ENCODE measurements at places on chromosomes 12 and 14. TPM values are rescaled to one million over a fixed set of nuclear protein-coding genes. Genes with fewer than 3 reads are reported as not detected.

The C12orf42 gene
- 0.13 TPM for polyA plus RNA-seq

The CD69 gene
- 3.4 TPM for polyA plus RNA-seq

The TEX22 gene
- polyA plus RNA-seq = 1.6 TPM

The MYF5 gene
- 0.09 TPM for polyA plus RNA-seq

The UNC79 gene
- 0.78 TPM for polyA plus RNA-seq

The SERPINA10 gene
- 0.06 TPM for polyA plus RNA-seq

GRCh38 chr12:7075518-7075917, 15.0 kb downstream of the C1S start:
- DNase-seq = no peak

- no peak for DNase-seq
These were observed 2.7 kb downstream of the GLTP start for GRCh38 chr12:109877504-109878246.

DNA sequence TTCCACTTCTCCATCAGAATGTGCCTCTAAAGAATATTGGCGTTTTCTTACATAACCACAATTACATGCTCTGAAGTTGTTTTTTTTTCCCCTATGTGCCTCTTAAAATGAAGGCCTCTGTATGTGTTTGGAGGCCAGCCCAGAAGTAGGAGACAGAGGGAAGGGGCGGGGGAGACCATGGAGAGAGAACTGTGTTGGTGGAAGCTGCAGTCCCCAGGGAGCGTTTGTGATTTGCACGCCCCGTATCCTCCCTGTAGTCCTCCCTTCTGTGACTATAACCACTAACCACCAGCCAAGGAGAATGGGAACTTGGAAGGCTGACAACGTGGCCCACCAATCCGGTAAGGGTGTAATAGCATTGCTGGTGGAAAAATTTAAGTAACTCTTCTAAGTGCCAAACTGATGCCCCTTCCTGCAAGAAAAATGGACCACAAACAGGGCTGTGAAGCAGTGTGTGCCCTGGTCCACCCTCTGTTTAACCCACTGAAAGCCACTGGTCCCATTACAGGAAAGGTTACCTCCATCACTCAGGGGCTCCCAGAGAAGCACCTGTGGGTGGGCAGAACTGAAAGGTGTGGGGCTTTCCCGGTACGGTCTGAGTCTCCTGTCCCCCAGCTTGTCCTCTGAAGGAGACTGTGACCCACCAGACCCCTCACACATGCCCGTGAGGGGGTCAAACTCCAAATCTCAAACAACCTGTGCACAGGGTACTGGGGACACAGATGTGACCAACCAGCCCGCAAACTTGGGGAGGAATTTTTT, 36.8 kb downstream of the CCDC88C start:
- DNase-seq = no peak

DNA sequence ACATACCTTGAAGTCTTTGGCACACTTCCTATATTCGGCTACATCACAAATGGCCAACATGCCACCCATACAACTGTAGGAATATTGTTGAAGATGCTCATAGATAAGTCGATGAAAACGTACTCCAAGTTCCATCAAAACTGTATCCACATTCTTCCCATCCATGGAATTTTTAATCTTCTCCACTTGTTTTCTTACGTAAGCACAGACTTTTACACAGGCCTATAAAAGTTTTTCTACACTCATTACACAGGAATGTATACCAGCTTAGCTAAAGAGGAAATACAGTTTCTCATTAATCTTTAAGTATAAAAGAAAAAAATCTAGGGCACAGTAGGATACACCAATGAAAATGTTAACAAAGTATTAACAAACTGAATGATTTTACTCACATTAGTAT, 59.1 kb downstream of the EXOC5 start:
- no peak for DNase-seq

GRCh38 chr14:90400904-90401561, 4.2 kb downstream of the CALM1 start:
- DNase-seq = no peak

- no peak for DNase-seq
These were observed 13.9 kb downstream of the DUSP16 start for GRCh38 chr12:12548713-12549112.

DNA sequence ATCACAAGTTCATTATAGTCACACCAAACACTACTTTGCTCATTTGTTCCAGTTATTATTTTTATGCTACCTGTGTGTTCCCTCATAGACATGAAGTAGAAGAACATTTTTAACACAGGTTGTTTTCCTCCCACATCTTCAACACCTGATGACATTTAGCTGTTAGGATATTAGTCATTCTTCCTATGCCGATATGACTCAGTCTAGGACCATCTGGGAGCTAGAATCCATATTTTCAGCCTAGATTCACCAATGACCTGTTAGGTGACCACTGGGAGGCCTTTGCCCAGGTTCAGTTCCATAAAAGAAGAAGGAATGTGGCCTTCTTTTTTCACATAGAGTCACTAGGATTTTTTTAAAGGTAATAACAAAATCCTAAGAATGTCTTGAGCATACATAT, 222.8 kb downstream of the C12orf42 start:
- DNase-seq = no peak

- no peak for DNase-seq
These were observed 75.0 kb downstream of the PRMT8 start for GRCh38 chr12:3565985-3566384.

DNA sequence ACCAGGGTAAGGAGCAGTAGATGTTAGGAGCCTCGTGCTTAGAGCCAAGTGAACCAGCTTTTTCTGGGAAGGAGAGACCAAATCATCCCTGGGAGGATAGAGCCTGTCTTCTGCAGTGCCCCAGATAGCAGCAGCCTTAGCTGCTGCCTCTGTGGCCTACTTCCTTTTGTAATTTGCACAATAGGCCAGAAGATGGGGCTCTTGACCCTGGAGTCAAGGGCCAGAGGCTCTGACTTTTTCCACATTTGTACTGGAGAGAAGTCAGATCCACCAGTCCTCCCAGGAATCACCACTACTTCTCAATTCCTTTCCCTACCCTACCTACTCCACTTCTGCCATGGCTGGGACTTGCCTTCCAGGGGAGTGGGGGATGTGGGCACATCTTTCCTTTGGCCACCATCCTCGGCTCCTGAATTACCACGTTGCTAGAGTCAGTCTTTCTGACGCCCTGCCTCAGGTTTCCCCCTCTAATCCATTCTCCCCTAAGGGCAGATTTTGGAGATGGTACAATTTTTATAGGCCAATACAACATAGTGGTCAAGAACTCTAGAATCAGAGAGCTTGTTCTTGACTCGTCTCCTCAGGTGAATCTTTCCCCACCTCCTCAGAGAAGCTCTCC, 3.3 kb upstream of the SLC4A8 start:
- peak; percentile 37 for DNase-seq

GRCh38 chr14:67537736-67538135, 4.6 kb downstream of the PLEKHH1 start:
- DNase-seq = no peak

DNA sequence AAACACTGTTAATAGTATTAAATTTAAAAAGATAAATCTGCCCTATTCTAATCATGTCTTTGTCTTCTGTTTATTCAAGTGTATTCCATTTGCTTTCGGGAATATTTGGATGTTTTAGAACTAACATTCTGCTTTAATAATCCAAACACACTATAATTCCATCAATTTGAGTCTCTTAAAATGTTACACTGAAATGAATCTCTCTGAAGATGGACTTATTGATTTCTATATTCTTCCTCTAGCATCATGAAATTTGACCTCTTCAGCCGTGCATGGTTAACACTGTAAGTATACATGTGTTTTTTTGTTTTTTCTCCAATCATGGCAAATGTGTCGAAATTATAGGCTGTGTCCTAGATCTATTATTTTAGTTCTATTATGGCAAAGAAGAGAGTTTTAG, 339.2 kb downstream of the ACSS3 start:
- DNase-seq = no peak

DNA sequence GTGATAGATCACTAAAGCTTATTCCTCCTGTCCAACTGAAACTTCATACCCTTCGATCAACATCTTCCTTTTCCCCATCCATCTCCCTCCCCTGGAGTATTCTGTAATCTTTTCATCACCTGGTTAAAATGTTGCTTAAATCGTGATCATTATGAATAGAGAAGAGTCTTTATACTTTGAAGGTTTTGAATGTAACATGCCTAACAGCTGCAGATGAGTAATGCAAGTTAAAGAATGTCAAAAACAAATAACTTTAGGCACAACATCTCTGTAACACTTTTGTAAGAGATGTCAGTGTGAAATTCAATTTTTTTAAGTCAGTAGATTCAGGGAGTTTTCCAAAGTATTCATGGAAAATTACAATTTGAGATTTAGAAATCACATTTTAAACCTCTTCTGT, 25.0 kb downstream of the RXYLT1 start:
- no peak for DNase-seq

GRCh38 chr14:73777420-73777819, 63.2 kb upstream of the PNMA1 start:
- DNase-seq = no peak

- peak; percentile 18 for DNase-seq
These were observed 103.3 kb upstream of the CCDC175 start for GRCh38 chr14:59679872-59680271.

- peak; percentile 50 for DNase-seq
These were observed 95.9 kb downstream of the OTOGL start for GRCh38 chr12:80195074-80195726.

DNA sequence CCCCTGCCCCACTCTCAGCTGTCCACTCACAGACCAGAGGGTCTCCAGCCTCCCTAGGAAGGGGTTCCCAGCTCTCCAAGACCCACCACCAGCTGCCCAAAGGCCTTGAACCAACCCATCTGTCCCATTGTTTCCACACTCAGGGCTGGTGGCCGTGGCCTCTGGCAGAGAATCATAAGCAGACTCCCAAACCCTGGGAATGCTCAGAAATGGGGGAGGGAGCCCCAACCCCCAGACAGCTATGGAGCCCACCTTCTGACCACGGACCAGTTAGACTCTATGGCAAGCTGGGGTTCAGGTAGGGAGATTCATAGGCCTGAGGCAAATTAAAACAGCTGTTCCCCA, 280.0 kb downstream of the DPF3 start:
- DNase-seq = no peak

GRCh38 chr14:105426416-105427130, 6.9 kb downstream of the MTA1 start:
- DNase-seq = no peak

DNA sequence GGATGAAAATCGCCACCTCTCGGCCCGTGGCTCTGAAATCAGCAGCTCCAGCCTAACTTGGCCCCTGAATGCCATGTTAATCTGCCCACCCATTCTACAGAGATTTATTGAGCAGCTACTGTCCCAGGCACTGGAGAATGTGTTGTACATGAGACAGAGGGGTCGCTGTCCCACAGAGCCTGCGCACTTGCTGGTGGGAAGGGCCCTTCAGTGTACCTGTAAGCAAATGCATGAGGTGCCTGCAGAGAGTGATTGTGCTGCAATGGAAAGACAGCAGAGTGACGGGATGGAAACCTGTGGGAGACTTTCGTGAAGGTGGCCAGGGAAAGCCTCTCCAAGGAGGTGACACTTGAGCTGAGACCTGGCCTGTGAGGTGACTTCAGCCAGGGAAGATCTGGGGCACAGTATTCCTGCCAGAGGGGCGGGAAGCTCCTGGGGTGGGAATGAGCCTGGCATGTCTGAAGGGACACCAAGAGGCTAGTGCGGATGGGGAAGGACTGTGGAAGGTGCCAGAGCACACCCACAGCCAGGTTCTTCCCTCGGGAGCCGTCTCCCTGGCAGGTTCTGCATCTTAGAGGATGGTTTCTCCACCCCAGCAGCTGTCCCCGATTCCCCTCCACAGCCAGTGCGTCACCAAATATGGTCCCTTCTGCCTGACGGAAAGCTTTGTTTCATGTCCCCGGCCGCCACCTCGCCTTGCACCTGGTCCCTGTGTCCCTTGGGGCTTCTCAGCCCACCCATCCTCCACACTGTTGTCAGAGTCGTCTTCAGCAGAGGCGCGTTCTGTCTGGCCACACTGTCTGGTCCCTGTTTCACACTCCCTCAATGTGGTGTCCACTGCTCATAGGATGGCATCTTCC, 8.7 kb downstream of the SMIM41 start:
- DNase-seq = no peak

- no peak for DNase-seq
These were observed 8.2 kb upstream of the PARP11 start for GRCh38 chr12:3881281-3881950.

- no peak for DNase-seq
These were observed 189.6 kb downstream of the DUSP6 start for GRCh38 chr12:89162589-89163261.

DNA sequence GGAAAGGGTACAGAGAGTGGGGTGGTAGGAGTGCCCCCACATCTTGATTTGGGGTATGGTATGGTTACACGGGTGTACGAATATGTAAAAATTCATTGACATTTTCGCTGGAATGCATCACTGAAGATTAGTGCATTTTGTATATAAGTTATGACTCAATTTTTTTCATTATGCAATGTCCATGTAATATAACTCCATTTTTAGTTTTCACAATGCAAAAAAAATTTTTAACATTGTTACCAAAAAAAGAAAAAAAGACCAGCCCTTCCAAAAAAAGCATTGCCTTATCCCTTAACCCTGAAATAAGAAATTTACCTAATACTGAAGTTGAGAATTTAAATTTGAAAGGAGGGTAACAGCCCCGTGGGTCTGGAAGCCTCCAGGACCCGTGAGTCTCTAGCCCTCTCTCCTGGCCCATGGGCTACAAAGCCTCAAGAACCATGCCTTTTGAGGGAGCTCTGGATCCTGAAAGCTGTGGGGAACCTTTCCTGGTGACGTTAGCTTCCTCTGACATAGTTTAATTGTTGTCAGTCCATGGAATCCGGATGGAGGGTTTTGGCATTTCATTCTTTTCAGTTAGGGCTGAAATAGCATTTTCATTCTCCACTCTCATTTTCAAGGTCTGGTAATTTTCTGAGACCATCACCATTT, 55.6 kb upstream of the ACTN1 start:
- no peak for DNase-seq

GRCh38 chr14:104437703-104438102, 141.9 kb upstream of the C14orf180 start:
- DNase-seq = no peak

DNA sequence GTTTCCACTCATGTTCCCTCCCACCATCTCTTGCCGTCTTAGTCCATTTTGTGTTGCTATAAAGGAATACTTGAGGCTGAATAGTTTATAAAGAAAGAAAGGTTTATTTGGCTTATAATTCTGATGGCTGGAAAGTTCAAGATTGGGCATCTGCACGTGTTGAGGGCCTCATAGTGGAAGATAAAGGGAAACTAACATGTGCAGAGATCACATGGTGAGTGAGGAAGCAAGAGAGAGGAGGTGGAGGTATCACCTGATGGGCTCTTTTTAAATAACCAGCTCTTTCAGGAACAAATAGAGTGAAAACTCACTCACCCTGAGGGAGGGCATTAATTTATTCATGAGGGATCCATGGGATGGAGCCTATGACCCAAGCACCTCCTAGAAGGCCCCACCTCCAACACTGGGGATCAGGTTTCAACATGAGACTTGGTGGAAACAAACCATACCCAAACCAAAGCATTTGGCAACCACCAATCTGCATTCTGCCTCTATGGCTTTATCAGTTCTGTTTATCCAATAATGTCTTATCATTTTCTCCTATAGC, 29.5 kb downstream of the MYO1H start:
- no peak for DNase-seq

- no peak for DNase-seq
These were observed 26.8 kb downstream of the FERMT2 start for GRCh38 chr14:52923902-52924575.

Measured in renal cortex interstitium (tissue), 15 donors.